Neural progenitor cell (in vitro differentiated cells): ENCODE measurements at places on chromosomes 7 and 10.

GRCh38 chr10:107071301-107071700, 93.2 kb downstream of the SORCS1 start:
- H3K4me1 ChIP-seq, result peaks cover 23% of the 10 kb centered on the region
- no peak overlapping the region for H3K4me3 ChIP-seq
- no peaks in the 10 kb centered on the region for H3K27me3 ChIP-seq
- H3K36me3 ChIP-seq, result no peaks in the 10 kb centered on the region

- H3K27ac ChIP-seq, result no peak overlapping the region
- H3K4me1 ChIP-seq, result peaks cover 23% of the 10 kb centered on the region
- no peak for DNase-seq
- peaks cover 2% of the 10 kb centered on the region for H3K27me3 ChIP-seq
- no peak overlapping the region for H3K4me3 ChIP-seq
- no peaks in the 10 kb centered on the region for H3K36me3 ChIP-seq
Observed at GRCh38 chr10:123909426-123909825, 17.8 kb upstream of the CPXM2 start.

- no peaks in the 10 kb centered on the region for H3K36me3 ChIP-seq
- no peaks in the 10 kb centered on the region for H3K4me1 ChIP-seq
- H3K27me3 ChIP-seq, result no peaks in the 10 kb centered on the region
Observed at GRCh38 chr10:8278099-8278498, 223.6 kb downstream of the GATA3 start.

DNA sequence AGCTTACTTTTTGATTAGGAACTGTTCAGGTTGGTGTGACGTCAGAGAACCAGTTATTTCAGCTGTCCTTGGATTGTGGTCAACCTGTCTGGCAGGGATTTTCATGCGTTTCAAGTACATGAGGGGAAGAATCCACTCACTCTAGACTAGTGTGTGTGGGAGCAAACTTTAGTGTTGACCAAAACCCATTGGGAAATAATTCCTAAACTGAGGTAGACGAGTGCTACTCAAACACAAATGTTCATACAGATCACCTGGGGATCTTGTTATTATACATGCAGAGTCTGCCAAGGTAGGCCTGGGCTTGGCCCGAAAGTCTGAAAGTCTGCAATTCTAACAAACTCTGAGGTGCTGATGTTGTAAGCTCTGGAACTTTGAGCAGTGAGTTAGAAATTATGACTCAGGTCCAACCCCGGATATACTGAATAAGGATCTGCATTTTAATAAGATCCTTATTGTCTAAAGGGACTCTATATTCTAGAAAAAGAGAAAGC, 111.1 kb upstream of the CREB5 start:
- no peak overlapping the region for H3K27ac ChIP-seq
- no peaks in the 10 kb centered on the region for H3K27me3 ChIP-seq
- H3K4me1 ChIP-seq, result peaks cover 10% of the 10 kb centered on the region
- no peak for DNase-seq
- no peaks in the 10 kb centered on the region for H3K36me3 ChIP-seq
